ENCODE measurements at places on chromosomes 3 and 15.
A peak's percentile ranks its signal among the peaks of the same experiment; 100 is the strongest.

- DNase-seq = no peak
These were observed 35.4 kb upstream of the TCF12 start for GRCh38 chr15:56883088-56883487.

DNA sequence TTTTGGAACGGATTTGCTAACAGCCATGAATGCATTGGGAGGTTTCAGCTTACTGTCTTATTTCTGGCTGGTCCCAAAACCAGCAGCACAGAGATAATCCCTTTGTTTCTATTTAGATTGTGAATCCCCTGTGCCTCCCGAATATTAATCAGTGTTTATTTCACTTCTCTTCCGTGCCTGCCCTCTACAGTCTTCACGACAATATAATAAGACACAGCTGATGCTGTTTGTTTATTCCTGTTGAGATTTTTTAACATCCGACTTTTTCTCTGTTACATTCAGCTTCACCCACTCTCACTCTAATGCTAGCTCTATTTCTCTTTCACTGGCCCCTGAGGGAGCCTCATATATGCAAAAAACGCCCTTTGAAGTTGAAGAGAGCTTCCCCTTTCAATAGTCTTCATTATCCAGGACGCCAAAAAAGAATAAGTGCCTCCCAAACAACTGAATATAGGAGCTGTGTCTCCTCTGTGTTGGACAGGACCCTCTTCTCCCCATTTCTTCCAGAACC, 995.3 kb downstream of the ROBO2 start:
- DNase-seq = no peak

GRCh38 chr3:57184526-57184925, 15.3 kb downstream of the HESX1 start:
- DNase-seq = no peak

DNA sequence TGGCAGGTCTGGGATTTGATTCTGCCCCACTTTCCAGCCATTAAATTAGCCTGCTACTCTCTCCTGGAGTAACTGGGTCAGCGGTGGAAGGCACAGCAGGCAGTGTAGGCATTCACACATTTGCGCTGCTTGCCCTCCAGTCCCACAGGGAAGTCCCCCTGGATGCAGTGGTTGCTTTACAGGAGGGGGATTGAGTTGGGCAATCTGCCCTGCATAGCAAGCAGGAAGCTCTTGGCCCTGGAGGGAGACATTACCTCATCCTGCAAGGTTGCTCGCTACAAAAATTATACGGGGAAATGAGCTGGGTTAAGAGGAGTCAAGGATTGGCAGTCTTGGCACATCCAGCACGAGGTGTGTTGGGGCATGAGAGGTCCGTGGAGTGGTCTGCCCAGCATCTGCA, 14.8 kb downstream of the MCM2 start:
- no peak for DNase-seq

DNA sequence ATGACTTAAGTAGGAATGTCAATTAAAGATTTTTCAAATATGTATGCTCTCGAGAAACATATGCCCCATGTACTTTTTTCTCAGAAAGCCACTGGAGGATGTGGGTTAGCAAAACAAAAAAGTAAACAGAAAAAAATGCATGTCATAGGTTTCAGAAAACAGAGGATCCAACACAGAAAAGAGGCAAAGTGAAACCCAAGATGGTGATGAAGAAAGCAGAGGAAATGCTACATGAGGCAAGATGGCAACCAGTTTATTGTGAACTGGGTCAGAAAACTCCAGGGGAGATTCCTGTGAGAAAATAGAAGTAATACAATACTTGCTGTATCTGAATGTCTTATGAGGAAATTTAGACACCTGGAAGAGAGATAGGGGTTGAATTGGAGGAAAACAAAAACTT, 30.8 kb upstream of the EOMES start:
- no peak for DNase-seq

DNA sequence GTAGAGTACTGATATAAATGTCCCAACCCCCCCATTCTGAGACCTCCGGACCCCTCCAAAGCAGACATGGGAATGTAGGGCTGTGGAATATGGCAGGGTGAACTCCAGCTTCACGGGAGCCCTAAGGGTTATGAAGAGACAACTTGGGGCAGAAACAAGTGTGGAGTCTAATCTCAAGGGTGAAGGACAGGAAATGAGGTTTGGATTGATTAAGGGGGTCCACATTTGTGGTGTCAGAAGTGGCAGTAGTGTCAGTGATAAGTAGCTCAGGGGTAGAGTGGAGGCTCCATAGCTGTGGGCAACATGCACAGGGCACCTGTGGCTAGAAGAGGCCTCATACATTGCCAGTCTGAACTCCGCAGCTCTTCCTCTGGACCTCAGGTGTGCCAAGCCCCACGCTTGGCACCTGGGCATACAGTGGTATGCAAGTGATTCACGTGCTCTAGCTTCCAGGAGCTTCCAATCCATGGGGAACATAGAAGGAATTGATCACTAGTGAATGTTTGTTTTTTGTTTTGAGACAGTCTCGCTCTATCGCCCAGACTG, 4.1 kb upstream of the P4HTM start:
- DNase-seq = no peak

GRCh38 chr15:26974120-26974780, 3.3 kb downstream of the GABRG3 start:
- DNase-seq = peak; percentile 17

DNA sequence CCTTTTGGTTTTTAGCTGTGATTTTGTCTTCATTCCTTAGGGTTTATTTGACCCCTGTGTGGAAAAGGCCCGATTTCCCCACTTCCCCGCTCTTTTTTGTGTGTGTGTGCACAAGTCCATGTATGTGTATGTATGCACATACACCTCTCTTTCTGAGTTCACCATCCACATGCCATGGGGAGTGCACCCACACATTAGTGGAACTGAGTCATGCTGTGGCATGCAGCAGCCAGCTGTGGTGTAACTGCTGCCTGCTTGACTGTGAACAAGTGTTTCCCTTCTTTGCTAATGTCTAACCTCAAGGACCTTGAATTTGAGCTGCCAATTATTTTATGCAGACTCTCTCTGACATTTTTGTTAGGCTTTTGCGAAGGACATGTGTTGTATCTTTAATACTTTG, 434.9 kb upstream of the TPM1 start:
- DNase-seq = peak; percentile 51

GRCh38 chr3:186366206-186366605, 4.2 kb upstream of the DGKG start:
- DNase-seq = no peak

- no peak for DNase-seq
These were observed 107.3 kb downstream of the ITPR1 start for GRCh38 chr3:4600493-4600892.

GRCh38 chr3:59339818-59340217, 290.0 kb upstream of the CFAP20DC start:
- DNase-seq = no peak

DNA sequence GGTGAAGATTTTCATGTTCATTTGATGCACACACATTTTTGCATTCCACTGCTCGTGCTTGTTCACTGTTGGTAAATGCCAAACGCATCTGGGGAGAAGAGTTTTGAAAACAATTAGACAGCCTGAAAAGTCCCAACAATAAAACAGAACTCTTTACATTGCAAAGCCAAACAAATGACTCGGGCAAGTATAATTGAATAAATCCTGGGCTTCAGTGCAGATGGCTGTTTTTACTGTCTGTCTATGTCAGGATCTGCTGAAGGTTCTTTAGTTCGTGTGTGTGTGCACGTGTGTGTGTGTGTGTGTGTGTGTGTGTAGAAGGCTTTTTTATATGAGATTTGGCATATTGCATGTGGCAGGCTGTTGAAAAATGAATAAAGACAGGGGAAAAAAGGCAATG, 277.5 kb upstream of the CDIN1 start:
- no peak for DNase-seq

DNA sequence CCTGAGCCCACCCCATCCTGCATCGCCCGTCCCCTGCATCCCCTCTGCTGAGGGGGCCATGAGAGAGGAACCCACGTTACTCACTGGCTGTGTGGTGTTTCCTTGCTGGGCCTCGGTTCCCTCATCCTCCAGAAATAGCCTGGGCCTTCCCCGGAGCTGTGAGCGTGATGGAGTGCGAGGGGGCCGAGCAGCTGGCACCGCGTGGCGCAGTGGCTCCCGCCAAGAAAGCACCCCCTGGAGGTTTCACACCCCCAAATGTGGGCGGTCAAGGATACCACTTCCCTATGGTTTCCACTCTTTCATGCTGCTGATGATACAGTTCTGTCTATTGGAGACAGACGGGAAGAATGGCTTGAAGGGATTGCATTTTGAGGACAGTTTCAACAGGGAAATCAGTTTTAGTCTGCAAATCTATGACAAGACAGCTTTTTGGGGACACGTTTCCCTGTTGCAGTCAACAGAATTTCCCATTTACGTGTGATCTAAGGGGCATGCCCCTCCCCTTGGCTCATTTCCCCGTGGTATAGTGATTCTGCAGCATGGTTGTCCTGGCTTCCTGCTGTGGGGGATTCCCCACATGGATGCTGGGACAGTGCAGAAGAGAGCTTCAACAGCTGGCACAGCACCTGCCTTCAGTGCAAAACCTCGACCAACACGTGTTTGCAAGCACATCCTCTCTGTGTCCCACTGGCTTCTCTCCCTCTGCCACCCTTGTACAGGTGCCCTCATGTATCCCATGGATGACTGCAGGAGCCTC, 377.5 kb downstream of the LRTM1 start:
- no peak for DNase-seq

GRCh38 chr15:85318048-85318731, 62.2 kb upstream of the AKAP13 start:
- DNase-seq = peak; percentile 57

- DNase-seq = no peak
These were observed 142.3 kb upstream of the WNT5A start for GRCh38 chr3:55629432-55629831.

DNA sequence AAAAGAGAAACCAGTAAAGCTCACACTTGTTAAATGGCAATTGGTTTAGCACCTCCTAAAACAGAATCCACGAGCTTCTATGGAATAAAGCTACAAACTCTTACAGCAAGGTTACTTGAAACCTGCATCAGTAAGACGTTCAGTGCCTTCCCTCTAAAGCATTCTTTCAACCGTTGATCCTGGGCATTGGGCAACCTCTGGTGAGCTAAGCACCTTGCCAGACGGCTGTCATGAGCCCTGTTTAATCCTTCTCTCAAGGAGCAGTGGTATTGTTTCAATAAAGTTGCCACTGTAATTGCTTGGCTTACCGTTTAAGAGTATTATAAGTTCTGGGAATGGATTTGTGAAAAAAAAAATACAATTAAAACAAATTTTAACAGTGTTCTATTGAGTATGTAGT, 75.0 kb downstream of the COL8A1 start:
- no peak for DNase-seq

DNA sequence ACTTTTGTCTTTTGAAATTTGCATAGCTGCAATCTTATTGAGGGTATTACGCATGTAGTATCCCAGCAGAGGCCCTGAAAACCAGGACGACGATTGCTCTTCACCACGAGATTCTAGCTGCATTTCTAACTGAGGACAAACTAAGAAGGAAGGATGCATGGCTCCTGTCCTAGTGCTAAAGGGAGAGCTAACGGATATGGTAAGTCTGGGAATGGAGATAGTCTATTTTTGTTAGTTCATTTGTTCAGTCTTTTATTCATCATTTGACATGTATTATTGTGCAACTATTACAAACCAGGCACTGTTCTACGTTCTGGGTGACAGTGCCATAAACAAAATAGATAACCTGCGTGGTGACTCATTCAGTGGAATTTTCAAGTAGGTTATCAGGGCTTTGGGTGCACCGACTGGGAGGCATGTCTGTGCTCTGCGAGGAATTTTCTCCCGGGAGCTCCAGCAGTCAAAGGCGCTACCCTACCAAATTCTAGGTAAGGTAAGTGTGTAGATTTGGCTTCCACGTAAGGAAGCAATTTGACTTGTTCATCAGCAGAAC, 51.9 kb upstream of the ETV5 start:
- DNase-seq = no peak

GRCh38 chr3:156685752-156686151, 11.4 kb downstream of the TIPARP start:
- no peak for DNase-seq

GRCh38 chr3:171712171-171712938, 97.9 kb downstream of the PLD1 start:
- DNase-seq = no peak

GRCh38 chr15:88985547-88986393, 72.6 kb upstream of the MFGE8 start:
- DNase-seq = no peak

DNA sequence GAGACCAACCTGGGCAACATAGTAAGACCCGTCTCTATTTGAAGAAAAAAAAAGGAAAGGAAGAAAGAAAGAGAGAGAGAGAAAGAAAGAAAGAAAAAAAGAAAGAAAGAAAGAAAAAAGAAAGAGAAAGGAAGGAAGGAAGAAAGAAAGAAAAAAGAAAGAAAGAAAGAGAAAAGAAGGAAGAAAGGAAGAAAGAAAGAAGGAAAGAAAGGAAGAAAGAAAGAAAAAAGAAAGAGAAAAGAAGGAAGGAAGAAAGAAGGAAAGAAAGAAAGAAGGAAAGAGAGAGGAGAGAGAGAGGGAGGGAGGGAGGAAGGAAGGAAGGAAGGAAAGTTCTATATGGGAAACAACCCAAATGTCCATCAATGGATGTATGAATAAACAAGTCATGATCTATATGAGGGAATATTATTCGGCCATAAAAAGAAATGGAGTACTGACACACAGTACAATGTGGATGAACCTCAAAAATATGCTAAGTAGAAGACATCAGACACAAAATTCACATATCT, 28.8 kb upstream of the TM4SF1 start:
- no peak for DNase-seq

GRCh38 chr3:126083511-126083912, 412 bp downstream of the SLC41A3 start:
- DNase-seq = peak; percentile 49

DNA sequence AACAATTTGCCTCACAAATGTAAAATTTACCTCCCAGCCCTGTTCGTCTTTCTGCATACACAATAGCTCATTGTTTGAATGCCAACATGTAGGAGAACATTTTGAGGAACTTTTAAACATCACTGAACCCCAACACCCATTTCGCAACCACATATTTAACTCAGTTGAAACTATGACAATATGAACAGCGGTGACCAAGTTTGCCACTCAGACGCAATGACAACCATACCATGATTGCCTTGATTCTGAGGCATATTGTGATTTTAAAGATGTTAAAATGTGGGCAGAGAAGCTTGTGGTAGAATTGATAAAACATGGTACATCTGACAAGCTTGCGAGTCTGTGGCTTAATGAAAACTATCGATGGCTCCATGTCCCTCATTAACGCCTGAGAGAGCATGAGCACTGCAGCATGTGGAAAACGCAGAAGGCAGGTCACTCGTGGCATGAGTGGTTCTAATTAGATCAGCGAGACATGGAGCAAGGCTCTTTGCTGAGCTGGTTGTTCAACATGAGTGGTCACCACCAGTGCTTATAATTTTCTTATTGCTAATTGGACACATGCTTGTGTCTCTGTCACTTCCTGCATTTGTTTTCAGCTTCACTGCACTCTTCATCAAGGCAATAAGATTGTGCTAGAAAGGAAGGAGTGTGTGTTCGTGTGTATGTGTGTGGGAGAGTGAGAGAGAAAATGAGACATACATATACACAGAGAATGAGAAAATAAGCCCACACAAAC, 116.8 kb downstream of the CHST2 start:
- DNase-seq = no peak

DNA sequence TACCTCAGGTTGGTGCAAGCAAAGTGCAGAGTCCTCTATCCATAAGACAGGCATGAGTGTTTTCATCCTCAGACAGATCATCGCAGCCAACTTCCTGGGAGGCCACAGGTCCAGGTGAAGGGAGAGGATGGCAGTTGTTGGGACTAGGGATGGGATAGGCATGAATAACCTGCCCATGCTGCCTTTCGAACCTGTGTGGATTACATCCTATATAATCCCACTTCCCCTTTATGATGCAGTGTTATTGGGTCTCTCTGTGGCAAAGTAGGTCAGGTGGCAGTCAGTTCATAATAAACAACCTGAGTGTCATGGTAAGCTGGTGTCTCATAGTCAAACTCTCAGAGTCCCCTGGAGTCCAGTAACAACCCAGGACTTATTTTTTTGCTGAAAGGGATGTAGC, 40.4 kb downstream of the CCR3 start:
- DNase-seq = no peak
